GM12878 (cell line): ENCODE measurements at places on chromosomes 11 and 22. TPM values are rescaled to one million over a fixed set of nuclear protein-coding genes. Genes with fewer than 3 reads are reported as not detected.

DNA sequence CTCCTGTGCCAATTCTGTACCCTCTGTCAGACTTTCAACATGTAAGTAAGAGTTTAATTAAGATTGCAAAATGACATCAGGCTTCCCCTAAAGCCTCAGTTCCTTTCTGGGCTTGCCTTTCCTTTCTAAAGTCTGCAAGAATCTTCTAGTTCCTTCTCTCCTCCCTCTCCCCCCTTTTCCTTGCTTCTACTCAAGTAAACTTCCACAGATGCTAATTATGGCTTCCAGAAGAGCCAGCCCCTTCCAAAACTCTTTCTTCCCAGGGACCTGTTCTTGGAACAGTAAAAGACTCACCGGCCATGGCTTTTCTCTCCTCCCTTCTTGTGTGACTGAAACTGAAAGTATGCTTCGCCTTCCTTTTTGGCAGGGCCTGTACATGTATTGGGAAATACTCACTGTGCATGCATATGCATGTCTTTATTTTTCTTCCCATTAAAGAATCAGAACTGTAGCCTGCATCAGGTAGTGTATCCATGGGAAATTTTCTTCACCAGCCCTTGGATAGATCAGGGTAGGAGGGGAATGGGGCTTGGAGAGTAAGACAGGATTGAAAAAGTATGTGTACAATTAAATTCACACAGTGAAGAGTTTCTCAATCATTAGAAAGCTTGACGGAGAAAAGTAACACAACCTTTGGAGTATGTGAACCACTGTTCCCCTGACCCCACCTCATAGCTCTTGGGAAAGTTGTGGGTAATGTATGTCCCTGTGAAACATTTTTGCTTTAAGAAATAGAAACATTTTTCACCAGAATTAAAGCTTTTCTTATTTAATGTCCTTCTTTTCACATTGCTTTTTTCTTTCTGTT lies at the start of gene CASP1:
Gene CASP1, minus strand, starts transcription at position 332 of the 808 bp plus-strand sequence. Its CDS starts 31 bp downstream, at position 301.
- no peak for DNase-seq
- peak within 1 kb of the TSS; percentile 50; the same call in 1 of the 2 replicates for H3K27ac ChIP-seq
- H3K4me3 ChIP-seq, result peak within 1 kb of the TSS; percentile 58
- no peaks in the 10 kb centered on the region for H3K27me3 ChIP-seq
- 0 out of 2 replicates have a peak, but pooled peaks cover 3% of the 10 kb centered on the region for H3K4me1 ChIP-seq

Gene OR52A1
- total RNA-seq, result not detected in 2 replicates

Gene APLNR
- not detected in 2 replicates for total RNA-seq

- H3K4me3 ChIP-seq, result no peak overlapping the region
- H3K4me1 ChIP-seq, result no peaks in the 10 kb centered on the region
- no peaks in the 10 kb centered on the region for H3K27me3 ChIP-seq
Measured at GRCh38 chr22:34878171-34878570, 187.8 kb upstream of the ISX start.

Gene CDC45
- total RNA-seq, result 45.4 and 49.3 TPM in 2 replicates

GRCh38 chr11:61599968-61600710 lies 19.3 kb upstream of the SYT7 start:
- H3K27me3 ChIP-seq, result peaks cover 3% of the 10 kb centered on the region; the same call in 1 of the 2 replicates
- DNase-seq, result no peak
- no peaks in the 10 kb centered on the region for H3K4me1 ChIP-seq
- no peaks in the 10 kb centered on the region for H3K36me3 ChIP-seq

Gene ART1
- total RNA-seq, result not detected in 2 replicates

DNA sequence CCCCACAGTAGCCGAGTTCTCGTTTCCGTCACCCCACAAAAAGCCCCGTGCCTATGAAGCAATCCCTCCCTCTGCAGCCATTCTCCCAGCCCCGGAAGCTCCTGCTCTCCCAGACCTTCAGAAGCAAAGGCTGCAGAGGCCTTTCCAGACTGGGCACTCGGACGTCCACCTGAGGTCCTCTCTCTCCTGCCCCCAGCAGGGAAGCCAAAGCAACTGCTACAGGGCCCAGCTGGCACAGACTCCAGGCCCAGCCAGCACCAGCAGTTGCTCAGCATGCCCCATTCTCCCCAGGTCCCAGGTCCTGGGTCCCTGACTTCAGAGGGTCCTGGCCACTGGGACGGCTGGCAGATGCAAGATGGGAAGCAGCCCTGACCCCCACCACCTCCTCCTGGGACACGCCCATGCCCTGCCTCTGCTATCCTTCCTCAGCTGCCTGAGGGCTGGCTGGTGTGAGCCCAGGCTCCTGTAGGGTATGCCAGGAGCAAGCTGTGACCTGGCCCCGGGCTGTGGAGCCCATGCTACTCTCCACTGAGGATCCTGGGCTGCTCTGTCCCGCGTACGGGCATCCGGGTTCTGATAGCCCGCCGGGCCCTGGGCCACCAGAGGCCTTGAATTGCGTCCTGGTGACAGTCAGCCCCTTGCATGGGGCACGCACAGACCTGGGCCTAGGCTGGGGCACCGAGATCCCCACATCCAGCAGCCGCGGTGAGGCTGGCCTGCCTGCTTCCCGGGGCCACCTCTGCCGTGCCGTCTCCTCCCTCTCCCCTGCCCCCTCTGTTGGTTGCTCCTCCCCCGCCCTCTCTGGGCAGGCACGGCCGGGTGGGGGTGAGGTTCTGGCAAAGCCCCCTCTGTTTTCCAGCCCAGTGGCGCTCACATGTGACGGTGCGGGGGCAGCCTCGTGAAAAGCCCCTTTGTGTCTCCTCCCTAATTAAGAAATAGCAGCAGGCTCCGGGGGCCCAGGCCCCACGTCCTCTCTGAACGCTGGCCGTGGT lies 1310.3 kb downstream of the BRD1 start:
- H3K4me3 ChIP-seq, result no peak overlapping the region
- H3K27ac ChIP-seq, result no peak overlapping the region
- no peak for DNase-seq
- H3K27me3 ChIP-seq, result no peaks in the 10 kb centered on the region
- no peaks in the 10 kb centered on the region for H3K4me1 ChIP-seq

GRCh38 chr11:789943-790342 lies at the start of gene CEND1:
Gene CEND1, minus strand, starts transcription at chr11:790090. Its CDS starts 1,514 bp downstream, at chr11:788576.
- H3K27me3 ChIP-seq, result no peaks in the 10 kb centered on the region
- no peaks in the 10 kb centered on the region for H3K36me3 ChIP-seq
- DNase-seq, result no peak
- H3K4me3 ChIP-seq, result peak within 1 kb of the TSS; percentile 63; the same call in 1 of the 2 replicates
- H3K27ac ChIP-seq, result peak within 1 kb of the TSS; percentile 11; the same call in 1 of the 2 replicates

- peaks cover 16% of the 10 kb centered on the region for H3K4me1 ChIP-seq
- DNase-seq, result no peak
- H3K27ac ChIP-seq, result no peak overlapping the region
Measured at GRCh38 chr11:111388842-111389241, 9.8 kb upstream of the POU2AF1 start.

GRCh38 chr22:49290711-49291110 lies 537.0 kb downstream of the BRD1 start:
- H3K27ac ChIP-seq, result no peak overlapping the region
- no peak overlapping the region for H3K4me3 ChIP-seq
- no peaks in the 10 kb centered on the region for H3K4me1 ChIP-seq
- no peaks in the 10 kb centered on the region for H3K36me3 ChIP-seq
- no peaks in the 10 kb centered on the region for H3K27me3 ChIP-seq

DNA sequence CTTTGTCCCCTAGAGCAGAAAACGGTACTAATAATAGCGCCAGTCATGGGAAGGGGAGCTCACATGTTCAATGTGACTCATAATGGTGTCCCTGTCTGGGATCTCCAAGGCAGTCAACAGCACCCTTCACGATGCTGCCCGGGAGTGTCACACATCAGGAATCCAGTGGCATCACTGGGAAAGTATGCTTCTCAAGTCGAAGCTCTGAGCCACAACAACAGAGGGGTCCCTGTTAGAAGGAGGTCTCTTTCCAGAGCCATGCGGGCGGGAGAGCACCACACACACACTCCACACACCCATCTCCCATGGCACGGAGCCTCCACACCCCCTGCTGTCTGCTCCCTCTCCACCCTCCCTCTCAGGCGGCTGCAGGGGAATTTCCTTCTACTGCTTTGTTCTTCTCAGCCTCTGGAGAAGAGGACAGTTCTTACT lies 119.7 kb downstream of the ETS1 start:
- DNase-seq, result no peak
- H3K36me3 ChIP-seq, result peaks cover 46% of the 10 kb centered on the region
- H3K27ac ChIP-seq, result peak overlapping the region; percentile 91
- peaks cover 49% of the 10 kb centered on the region for H3K4me1 ChIP-seq

Gene DENND6B
- total RNA-seq, result 11.2 TPM in 2 replicates

DNA sequence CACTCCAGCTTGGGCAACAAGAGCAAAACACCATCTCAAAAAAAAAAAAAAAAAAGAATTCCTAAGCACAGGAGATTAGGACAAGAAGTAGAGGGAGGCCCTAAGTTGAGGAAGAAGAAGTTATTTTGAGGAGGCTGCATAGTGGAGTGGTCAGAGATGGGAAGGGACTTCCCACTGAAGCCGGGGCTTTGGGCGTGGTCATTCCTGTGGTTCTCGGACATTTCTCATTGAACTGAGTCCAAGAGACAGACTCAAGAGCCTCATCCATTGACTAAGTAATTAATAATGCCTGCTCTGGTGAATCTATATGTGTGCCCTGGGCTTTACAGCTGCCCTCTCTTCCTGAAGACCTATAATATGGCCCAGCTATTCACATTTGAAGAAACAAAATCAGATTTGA lies 53.2 kb upstream of the FTH1 start:
- no peaks in the 10 kb centered on the region for H3K36me3 ChIP-seq
- peaks cover 14% of the 10 kb centered on the region for H3K4me1 ChIP-seq
- DNase-seq, result no peak
- no peaks in the 10 kb centered on the region for H3K27me3 ChIP-seq

DNA sequence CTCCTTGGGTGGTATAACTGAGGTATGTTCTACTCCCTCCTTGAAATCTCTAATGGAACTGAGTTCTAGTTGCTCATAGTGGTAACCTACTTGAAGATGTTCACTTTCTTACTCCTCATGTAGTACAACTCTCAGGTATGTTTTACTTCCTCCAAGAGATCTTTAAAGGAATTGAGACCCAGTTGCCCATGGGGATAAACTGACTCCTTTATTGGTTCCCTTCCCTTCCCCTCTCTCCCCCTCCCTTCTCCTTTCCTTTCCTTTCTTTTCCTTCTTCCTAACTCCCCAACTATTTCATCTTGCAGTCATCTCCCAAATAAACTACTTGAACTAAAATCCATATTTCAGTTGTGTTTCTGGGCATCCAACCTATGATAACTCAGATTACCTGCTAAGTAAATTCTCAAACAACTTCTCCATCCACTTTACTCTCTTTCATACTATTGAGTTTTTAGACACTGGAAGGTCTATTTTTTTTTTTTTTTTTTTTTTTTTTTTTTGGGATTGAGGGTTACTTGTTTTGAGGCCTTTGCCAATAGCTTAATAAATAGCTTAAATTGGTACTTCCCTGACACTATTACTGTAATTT lies 7.9 kb upstream of the TRIM68 start:
- no peak for DNase-seq
- H3K27ac ChIP-seq, result no peak overlapping the region
- H3K27me3 ChIP-seq, result no peaks in the 10 kb centered on the region
- no peak overlapping the region for H3K4me3 ChIP-seq
- no peaks in the 10 kb centered on the region for H3K36me3 ChIP-seq

DNA sequence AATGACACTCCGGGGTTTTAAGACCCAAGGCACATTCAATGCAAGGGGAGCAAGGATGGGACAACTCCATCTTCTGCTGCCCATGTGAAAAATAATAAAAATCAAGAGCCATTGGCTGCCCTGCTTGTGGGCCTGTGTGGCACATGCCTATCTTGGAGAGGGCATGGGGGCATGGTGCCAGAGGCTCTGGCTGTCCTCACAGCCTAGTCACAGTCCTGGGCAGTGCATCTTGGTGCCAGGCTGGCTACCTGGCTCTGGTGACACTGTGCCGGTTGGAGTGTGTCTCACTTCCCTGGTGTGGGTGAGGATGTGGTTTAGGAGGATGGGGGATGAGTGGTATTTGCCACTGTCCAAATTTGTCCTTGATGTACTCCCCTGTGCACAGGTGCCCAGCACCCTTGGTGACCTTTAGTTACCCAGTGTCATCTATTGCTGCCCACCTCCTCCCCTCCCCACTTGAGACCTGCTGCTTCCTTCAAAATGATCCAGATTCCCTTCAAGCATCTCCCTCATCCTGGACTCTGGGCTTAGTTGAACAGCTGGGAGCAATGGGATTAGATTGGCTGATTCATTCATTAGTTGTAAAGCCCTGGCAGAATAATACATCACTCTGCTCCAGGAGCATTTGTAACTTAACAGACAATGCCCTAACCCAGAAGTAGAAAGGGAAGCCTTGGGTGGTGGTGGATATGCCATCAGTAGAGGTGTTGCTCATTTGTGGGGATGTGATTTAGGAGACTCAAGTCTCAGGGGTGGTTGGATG lies 4.6 kb downstream of the TMEM86A start:
- no peak overlapping the region for H3K4me3 ChIP-seq
- H3K27me3 ChIP-seq, result peaks cover 10% of the 10 kb centered on the region
- no peaks in the 10 kb centered on the region for H3K36me3 ChIP-seq
- DNase-seq, result no peak
- H3K27ac ChIP-seq, result no peak overlapping the region

Gene OR2AT4
- not detected in 2 replicates for total RNA-seq

- H3K27me3 ChIP-seq, result no peaks in the 10 kb centered on the region
- no peak overlapping the region for H3K4me3 ChIP-seq
- H3K27ac ChIP-seq, result no peak overlapping the region
- no peaks in the 10 kb centered on the region for H3K36me3 ChIP-seq
- H3K4me1 ChIP-seq, result peaks cover 17% of the 10 kb centered on the region
Measured at GRCh38 chr11:130769782-130770535, 146.3 kb downstream of the SNX19 start.

Gene RIN1
- 0.48 and 0.69 TPM in 2 replicates for total RNA-seq

DNA sequence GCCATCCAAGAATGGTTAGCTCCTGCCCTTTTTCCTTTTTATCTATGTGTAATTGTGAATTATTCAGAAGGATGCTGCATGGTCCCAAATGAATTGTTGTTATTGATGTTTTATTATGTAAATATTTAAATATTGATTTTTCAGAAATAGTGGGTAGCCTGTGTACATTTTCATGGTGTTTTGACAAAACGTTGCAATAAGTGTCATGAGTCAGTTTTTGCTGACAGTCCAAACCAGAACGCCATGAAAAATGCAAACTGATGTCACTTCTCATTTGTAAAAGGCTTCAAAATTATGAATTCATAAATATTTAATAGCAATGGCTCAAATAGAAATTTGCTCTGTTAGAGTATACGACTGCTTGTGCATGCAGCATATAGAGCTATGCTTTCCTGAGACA lies 422.5 kb downstream of the CNTN5 start:
- no peak overlapping the region for H3K27ac ChIP-seq
- H3K27me3 ChIP-seq, result no peaks in the 10 kb centered on the region
- H3K4me3 ChIP-seq, result no peak overlapping the region
- no peaks in the 10 kb centered on the region for H3K36me3 ChIP-seq
- no peaks in the 10 kb centered on the region for H3K4me1 ChIP-seq

DNA sequence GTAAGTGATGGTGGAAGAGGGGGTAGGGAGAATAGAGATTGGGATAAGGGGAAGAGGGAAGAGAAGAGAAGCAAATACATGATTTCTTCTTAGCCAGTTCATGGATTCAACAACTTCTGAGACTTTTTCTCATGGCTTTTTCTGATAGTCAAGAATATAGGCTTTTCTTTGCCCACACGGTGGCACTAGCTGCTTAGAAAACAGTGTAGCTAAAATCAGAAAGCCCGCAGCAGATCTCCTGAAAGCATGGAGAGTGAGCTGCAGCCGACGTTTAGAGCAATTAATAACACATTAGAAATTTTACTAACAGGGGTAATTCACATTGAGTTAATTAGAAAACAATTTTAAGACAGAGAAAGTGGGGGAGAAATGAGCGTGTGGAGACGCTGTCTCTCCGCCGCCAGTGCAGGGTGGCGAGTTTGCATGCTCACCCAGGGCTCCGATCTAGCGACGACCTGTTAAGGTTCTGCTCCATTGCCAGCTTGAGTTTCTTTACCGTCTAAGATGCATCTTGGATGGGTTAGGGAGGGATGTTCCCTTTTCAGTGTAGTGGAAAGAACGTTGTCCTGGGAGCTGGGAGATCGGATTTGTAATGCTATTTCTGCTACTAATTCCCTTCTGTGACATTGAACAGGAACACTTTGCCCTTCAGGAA lies 3.3 kb upstream of the RAG1 start:
- peaks cover 8% of the 10 kb centered on the region; the same call in 1 of the 2 replicates for H3K27me3 ChIP-seq
- no peak overlapping the region for H3K4me3 ChIP-seq
- no peaks in the 10 kb centered on the region for H3K4me1 ChIP-seq

Gene MICAL2
- 4.9 and 5.6 TPM in 2 replicates for total RNA-seq
